SK-N-DZ (cell line): ENCODE measurements at places on chromosomes 3 and 15.

DNA sequence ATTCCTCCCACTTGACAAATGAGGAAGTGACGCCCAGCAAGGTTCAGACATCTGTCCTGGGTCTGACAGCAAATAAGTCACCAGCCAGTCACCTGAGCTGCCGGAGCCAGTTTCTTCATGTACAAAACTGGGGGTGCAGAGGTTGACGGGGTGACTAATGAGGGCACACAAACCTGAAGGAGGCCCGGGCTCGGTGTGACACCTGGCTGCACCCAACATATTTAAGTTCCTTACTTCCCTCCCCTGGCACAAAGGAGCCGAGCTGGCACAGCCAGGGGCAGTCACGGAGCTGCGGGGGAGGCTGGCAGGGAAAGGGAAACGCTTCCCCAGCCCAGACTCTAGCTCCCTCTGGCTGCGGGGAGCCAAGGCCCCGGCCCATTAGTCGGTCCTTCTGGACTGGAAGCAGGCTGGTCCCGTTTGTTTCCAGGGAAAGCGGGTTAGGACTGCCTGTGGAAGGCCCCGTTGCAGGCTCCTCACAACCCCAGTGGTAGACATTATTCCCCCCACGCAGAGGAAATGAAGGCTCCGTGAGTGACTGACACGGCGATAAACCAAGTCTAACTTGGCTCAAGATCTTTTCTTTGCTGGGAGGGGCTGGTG is 2.3 kb downstream of the FBXL22 start:
- no peak for DNase-seq

DNA sequence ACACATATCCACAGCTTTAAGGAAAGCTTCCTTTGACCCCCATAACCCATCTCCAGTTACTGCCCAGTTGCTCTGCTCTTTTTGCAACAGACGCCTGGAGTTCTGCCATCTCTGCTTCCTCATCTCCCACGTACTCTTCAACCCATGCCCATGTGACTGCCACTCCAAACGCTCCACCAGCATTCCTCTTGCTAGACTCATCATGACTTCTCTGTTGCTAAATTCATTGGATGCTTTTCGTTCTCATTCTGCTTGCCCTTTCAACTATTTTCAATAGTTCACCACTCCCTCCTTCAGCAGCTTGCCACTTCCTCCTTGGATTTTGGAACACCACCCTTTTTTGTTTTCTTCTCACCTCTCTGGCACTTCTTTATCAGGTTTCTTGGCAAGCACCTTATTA is 2.7 kb upstream of the KNSTRN start:
- no peak for DNase-seq

DNA sequence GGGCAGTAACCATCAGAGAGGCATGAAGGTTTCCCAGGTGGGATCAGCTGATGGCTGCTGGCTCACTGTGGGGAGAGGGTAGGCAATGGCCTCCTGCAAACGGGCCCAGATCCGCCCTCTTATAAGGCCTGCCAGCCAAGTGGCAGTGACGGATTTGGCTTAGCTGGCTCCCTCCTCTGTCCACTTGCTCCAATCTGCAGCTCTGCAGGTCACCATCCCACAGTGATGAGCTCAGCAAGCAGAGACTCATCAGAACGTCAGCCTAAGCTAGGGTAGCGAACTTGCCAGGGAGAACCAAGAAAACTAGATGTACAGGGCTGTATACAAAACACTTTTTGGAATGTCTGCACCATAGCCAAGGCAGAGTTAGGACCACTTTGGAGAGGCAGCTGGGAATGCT is 62.8 kb upstream of the DCLK3 start:
- no peak for DNase-seq

DNA sequence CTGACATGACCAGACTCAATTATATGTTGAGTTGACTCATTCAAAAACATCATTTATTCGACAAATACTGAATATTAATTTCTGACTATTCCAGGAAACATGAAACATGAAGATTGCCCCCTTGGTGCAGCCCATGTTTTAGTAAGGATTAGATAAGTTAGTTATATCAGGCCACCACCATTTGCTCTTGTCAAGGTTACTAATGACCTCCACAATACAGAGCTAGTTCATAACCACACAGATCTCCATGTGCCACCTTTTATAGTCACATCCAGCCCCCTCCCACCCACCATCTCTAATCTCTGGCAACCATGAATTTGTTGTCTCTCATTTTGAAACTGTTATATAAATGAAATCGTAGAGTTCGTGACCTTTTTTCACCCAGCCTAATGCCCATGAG is 15.7 kb downstream of the KLHL18 start:
- DNase-seq = no peak

- no peak for DNase-seq
Measured at GRCh38 chr15:57606816-57607215, 15.1 kb downstream of the MYZAP start.

DNA sequence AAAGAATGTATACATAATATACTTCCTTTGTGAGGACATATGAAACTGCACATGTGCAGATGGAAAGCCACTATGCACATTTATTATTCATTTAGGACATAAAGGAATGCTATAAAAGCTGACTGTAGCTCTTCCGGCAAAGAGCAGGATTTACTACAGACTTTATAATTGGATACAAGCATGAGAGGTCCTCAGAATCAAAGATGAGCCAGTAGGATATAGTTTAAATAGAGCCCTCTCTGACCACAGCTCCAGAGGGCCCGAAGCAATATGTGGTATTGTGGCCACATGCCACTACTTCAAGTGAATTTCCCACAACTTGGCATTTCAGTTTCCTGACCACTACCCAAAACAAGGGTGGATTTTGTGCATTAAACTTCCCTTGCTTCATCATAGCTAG is 140.9 kb downstream of the ATP8B4 start:
- no peak for DNase-seq

- DNase-seq = no peak
Measured at GRCh38 chr3:134602440-134602814, 48.4 kb downstream of the KY start.

- DNase-seq = no peak
Measured at GRCh38 chr15:94683902-94684301, 452.5 kb downstream of the MCTP2 start.

DNA sequence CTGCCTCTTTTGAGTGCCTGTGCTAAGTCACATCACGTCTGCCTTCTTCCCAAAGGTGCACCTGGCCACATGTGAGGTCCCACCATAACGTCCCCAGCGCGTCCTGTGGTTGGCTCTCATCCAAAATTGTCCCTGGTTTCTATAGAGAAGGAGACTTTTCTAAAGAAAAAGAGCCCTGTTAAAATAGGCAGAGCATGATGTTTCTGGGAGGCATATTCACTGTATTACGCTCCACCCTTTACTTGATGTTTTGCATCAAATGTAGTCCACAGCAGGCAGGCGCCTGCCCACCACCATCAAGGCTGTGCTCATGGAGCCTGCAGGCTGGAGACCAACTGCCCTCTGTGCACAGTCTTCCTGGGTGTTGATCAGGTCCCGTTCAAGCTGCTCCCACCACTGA is 36.3 kb downstream of the WHAMM start:
- DNase-seq = no peak

- no peak for DNase-seq
Measured at GRCh38 chr3:70824773-70825172, 512.3 kb upstream of the MDFIC2 start.

DNA sequence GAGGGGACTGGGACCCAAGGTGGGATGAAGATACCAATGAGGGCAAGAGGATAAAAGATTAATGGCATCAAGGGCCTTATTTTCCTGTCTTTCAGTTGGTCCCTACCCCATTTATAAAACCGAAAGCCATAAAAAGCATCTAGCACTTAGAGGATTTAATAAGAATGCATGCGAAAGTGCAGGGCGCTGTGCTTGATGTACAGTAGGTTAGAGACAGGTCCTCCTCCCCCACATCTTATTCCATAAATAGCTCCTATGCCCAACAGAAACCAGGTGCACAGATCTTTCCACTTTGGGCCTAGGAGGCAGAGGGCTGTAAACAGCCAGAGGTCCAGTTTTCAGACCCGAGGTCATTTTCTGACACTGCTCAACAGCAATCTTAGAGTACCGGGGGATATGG is 1.2 kb downstream of the LPCAT4 start:
- DNase-seq = no peak

DNA sequence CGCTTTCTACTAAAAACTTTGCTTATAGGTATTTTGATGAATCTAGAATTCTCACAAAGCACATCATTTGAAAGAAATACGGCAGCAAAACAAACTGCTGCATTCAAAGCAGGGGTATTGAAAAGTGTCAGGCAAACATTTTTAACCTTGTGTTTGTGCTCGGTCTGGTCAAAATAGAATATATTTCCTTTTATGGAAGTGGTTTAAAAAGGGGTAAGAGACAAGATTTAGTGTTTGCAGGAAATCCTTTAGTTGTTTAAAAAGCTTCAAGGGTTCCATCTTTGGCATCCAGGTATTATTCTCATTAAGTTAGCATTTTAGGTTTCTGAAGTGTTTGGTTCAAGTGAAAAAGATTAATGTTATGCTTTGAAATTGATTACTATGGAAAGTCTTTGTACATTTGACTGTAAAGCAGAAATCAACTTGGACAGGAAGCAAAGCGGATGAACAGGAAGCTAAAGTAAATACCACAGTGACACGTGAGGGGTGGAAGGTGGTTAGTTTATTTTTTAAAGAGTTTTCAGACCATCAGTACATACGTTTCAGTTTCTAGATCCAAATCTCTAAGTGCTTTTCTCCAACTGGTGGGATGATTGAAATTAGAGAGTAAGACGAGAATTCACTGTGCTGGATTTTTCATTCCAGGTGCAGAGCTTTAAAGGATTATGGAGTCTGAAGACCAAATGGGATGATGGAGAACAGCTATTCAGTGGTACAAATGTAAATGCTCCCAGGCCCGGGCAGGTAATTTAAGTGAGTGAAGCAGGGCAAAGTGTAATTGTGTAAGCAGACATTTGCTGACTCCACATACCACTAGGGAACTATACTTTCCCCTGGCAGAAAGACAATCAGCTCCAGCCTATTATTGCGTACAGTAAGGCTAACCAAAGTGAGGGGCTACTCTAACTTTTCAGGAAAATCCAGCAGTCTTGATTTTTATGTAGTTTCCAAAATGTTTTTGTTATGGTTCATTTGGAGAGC is 341.8 kb upstream of the TBL1XR1 start:
- DNase-seq = no peak

GRCh38 chr15:44636976-44637375 is 26.5 kb downstream of the SPG11 start:
- DNase-seq = no peak
